ENCODE measurements at places on chromosomes 6 and 20. TPM values are rescaled to one million over a fixed set of nuclear protein-coding genes. Genes with fewer than 3 reads are reported as not detected.

SOBP gene
- total RNA-seq = 20.2 TPM

MAP7 gene
- 3.3 TPM for total RNA-seq

ENPP3 gene
- total RNA-seq = 1.7 TPM

MYH7B gene
- 0.57 TPM for total RNA-seq

ADAT2 gene
- total RNA-seq = 5.4 TPM

TMEM242 gene
- 13.1 TPM for total RNA-seq

GRCh38 chr6:111631903-111632460, 26.3 kb upstream of the TRAF3IP2 start:
- no peak for DNase-seq

DNA sequence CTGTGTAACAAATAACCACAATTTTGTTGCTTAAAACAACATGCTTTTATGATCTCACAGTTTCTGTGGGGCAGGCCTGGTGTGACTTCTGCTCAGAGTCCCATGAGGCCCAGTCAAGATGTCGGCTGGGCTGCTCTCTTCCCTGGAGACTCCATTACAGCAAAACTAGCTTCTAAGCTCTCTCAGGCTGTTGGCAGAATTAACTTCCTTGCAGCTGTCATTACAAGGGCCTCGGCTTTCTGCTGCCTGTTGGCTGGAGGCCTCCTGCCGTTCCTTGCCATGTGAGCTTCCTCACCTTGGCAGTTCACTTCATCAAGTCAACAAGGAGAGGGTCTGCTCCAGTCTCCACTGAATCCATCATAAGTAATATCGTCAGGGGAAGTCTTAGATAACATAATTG, 659.2 kb downstream of the PRKN start:
- DNase-seq = no peak

- DNase-seq = no peak
Observed at GRCh38 chr20:45467861-45468260, 1.7 kb upstream of the WFDC2 start.

DNA sequence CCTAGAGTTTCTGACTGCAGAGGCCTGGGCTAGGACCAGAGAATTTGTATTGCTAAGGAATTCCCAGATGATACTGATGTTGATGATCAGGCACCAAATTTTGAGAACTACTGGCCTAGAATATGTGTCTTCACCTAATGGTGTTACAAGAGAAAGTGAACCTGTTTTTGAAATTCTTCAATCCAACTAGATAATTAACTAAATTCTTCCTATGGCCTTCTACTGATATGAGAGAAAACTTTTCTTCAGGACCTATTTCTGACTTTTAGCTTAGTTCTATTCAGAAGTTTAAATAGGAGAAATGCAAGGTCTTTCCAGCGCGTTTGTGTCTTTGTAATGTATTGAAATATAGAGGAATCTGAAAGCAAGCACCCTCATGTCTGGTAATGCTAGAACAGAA, 7.3 kb downstream of the NKAIN2 start:
- no peak for DNase-seq

DNA sequence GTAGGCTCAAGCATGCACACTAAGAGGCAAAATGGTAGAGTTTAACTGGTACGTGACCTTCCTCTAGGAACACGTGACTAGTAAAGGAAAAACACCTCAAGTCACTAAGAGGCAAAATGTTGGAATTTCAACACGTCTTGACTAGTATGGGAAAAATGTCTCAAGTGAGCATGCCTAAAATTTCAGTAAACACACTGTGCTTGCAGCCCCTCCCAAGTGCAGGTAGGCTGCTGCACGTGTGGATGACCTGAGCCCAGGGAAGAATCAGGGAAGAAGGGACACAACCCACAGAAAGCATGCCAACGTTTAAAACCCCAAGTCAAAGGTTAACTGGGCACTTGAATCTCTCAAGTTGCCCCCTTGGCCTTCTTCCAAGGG, 162.2 kb downstream of the TENT5A start:
- no peak for DNase-seq

GRCh38 chr20:51938559-51939258, 136.4 kb upstream of the SALL4 start:
- no peak for DNase-seq

DNA sequence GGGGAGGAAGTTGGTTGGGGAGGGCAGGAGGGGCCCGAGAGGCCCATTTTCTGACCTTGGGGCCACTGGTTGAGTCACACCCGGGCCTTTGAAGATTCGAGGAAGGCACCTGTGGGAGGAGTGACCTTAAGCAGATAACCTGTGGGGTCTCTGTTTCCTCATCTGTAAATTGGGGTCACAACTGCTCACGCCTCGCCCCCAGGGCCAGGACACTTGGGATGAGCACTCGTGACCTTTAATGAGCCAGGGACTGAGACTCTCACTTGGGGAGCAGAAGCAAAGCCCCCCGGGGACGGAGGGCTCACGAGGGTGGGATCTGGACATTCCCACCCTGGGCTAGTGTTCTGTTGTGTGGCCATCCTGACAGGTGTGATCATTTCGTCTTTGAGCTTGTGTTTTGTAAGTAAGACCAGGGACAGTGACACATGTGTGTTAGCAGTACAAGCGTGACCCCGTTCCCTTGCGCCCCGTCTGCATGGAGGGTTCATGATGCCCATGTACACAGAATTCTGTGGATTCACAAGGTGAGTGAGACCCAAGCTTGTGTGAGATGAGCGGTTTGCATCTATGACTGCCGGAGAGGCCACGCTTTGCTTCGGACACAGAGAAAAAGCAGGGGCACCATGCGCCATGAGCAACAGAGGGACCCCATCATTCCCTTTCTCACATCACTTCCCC, 79.3 kb upstream of the PMEPA1 start:
- DNase-seq = no peak

- DNase-seq = no peak
Observed at GRCh38 chr6:169428532-169428931, 174.9 kb upstream of the THBS2 start.

GRCh38 chr6:47631269-47631772, 67.1 kb upstream of the ADGRF4 start:
- DNase-seq = no peak

DNA sequence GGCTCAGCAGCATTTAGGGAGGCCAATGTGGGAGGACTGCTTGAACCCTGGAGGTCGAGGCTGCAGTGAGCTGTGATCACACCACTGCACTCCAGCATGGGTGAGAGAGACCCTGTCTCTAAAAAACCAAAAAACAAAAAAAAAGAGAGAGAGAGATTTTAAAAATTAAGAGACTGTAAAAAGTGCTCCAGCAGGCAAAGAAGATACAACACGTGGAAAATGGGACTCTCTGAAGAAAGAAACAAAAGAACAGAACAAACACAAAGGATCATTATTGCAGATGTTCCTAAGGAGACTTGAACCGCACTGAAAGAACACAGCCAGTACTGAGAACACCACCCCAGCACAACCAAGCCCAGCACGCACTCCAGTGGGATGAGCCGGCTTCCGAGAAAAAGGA, 74.2 kb downstream of the TAF4 start:
- no peak for DNase-seq

- DNase-seq = no peak
Observed at GRCh38 chr6:45780523-45780922, 235.1 kb downstream of the CLIC5 start.

Data from aorta (tissue), 5 donors.